Kasumi-1 (cell line): ENCODE measurements at places on chromosomes 1 and 21.

DNA sequence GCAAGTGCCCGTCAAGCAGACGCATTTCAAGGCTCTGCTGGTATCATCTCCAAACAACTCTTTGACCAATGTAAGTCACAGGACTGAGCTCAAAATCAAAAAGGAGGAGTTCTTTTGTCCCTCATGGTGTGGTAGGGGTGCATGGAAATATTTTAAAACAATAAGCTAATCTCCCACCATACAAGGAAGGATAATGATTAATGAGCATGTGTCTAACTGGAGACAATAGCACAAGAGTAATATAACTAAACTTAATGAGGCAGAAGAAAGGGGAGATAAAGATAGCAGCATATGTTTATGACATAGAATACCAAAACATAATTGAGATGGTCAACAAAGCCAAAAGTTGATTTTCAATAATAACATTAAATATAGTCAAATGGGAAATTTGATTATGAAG is 668.0 kb upstream of the ZP4 start:
- no peak for DNase-seq

GRCh38 chr1:212980123-212980785 is 29.9 kb downstream of the VASH2 start:
- no peak for DNase-seq

DNA sequence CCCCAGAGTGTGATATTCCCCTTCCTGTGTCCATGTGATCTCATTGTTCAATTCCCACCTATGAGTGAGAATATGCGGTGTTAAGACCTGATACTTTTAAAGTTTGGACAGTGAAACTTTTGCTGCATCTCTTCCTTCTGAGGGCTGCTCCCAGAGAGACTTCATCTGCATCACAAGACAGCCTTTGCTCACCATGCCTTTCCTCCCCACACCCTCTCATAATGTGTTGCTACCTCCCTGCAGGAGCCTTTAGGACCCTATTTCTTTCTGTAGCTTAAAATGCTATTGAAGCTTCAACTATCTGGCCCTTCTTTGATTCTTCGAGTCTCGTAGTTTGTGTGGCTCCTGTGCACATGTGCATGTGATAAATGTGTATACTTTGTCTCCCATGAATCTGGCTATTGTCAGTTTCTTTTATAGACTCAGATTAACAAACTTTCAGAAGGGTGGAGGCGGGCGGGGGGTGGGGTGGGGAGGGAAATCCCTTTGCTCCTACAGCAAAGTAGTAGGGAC is 23.7 kb downstream of the LEPR start:
- DNase-seq = no peak

DNA sequence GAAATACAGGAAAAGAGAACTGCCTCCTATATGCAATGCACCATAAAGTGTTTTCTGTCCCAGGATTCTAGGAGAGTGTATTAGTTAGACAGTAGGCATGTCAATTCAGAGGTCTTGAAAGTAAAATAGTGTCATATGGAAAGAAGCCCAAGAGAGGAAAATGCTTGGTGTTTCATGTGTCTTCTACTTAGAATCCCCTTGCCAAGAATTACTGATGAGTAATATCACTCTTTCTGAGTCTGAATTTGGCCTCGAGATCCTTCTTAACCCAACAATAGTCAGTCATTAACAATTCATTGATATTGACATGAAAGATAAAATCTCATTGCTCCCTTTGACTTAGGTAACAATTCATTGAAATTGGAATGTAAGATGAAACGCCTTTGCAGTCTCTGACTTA is 972.2 kb downstream of the TTLL7 start:
- DNase-seq = no peak

DNA sequence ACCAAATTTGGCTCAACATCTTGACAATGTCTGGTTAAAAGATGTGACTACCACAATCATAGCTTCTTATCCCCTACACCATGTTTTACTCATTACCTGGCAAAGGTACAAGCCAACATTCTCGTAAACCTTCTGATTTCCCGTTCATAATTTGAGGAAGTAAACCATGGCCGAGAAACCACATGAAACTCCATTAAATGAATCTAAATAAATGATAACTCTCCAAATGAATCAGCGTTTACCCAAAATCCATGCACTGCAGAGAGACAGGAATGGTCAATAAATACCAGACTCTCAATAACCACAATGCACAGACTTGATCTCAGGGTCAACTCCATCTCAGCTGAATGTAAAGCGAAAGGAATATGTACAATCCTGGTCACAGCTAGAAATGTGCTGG is 125.2 kb downstream of the TYW3 start:
- DNase-seq = no peak

- no peak for DNase-seq
Observed at GRCh38 chr1:232891656-232892317, 58.6 kb upstream of the NTPCR start.

- no peak for DNase-seq
Observed at GRCh38 chr21:17699524-17700189, 87.0 kb upstream of the BTG3 start.

- DNase-seq = no peak
Observed at GRCh38 chr1:235997049-235997448, 67.8 kb downstream of the NID1 start.

DNA sequence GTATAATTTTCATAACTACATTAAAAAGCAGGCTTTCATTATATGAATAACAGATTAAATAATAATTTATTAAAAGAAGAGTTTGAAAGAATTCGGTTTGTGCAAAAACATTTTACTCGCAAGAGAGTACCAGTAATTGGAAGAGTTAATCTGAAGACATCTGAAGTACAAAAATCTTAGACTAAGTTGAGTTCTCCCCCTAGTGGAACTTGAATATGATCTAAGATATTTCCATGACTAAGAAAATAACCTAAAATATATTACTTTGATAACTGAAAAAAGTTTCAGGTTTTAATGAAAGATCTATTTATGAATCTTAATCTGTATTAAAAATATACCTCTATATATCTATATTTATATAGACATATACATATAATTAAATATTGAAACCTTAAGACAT is 112.5 kb upstream of the GFI1 start:
- peak; percentile 87 for DNase-seq

- DNase-seq = no peak
Observed at GRCh38 chr1:215594640-215595039, 27.5 kb downstream of the KCTD3 start.

- DNase-seq = no peak
Observed at GRCh38 chr1:3852091-3852490, 4.9 kb downstream of the CEP104 start.

DNA sequence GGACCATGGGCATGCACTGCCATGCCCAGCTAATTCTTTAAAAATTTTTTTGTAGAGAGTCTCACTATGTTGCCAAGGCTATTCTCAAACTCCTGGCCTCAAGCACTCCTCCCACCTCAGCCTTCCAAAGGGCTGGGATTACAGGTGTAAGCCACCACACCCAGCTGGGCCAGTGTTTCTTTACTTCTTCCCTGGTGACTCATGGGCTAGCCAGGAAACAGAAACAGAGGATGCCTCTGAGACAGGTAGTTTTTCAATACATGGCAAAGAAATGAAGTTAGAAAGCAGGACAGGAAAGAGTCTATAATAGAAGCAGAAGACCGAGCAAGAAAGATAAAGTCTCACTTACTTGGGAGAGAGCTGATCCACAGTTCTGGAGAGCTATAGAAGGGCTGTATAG is 7.6 kb upstream of the C1orf74 start:
- DNase-seq = no peak

DNA sequence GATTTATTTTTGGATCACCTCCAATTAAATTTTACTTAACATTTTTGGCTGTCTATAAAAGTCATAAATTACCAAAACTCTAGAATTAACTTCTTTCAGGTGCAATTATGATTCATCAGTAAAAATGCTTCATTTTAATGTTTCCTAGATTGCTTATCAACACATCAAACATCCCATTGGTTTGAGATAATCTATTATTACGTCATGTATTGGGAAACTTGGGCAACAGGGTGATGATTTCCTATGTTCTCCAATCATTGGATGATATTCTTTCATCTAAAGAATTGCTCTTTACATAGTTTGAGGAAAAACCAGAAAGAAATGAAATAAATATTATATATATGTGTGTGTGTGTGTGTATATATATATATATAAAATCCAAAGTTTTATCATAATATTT is 76.8 kb upstream of the KCNJ6 start:
- DNase-seq = no peak

GRCh38 chr1:45442272-45442671 is 48.7 kb downstream of the TESK2 start:
- no peak for DNase-seq

GRCh38 chr21:17539743-17540341 is 27.0 kb downstream of the CXADR start:
- no peak for DNase-seq

DNA sequence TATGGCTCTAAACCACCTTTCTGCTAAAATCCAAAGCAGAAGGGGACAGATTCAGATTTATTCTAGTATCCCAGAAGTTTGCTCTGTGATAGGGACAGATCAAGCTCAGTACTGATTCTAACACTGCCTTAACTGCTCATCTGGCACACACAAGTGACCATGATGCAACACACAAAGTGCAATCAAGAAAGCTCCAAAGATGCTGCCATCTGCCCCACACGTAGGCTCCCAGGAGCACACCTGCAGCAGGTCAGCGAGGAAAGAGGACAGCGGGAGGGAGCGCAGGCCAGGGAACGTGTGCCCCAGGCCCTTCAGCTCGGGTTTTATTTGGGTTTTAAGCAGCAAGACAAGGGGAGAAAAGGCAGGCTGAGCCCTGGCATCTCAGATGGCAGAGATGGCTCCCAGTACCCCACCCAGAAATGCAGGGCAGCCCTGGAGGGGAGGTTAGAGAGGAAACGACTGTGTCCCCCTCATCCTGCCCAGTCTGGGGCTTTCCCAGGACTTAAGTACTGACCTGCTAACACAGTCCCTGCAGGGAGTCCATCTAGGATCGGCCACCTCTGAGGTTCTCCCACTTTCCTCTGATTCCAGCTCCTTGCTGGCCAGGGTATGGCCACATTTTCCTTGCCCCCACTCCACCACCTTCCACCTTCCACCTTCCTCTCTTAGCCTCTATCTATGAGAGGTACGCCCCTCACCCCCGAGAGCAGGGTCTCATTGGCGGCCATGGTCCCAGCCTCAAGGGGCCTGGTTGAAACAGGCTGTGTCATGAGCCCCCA is 1.2 kb downstream of the TRIM11 start:
- DNase-seq = no peak

- no peak for DNase-seq
Observed at GRCh38 chr1:55980582-55980981, 598.8 kb downstream of the PLPP3 start.
